GM19239 (cell line): ENCODE measurements at places on chromosomes 5 and 9.

DNA sequence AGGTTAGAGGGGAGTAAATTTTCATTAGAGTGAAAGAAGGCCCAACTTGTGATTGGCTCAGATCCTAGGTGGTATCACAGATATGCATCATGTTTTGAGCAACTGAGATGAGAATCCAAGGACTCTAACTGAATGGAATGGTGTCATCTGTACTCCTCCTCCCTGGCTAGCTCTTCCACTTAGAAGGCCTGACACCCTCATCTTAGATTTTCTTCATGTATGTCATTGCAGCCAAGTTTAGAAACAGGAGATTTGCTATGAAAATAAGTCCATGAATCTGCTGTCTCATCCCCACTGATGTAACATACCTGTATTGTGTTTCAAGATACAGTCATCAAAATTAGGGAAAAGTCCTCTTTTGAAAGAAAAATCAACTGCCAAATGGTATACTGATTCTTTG, 54.4 kb downstream of the ITGA1 start:
- no peak for DNase-seq

- DNase-seq = no peak
These were observed 55.6 kb downstream of the SETX start for GRCh38 chr9:132299221-132299620.

DNA sequence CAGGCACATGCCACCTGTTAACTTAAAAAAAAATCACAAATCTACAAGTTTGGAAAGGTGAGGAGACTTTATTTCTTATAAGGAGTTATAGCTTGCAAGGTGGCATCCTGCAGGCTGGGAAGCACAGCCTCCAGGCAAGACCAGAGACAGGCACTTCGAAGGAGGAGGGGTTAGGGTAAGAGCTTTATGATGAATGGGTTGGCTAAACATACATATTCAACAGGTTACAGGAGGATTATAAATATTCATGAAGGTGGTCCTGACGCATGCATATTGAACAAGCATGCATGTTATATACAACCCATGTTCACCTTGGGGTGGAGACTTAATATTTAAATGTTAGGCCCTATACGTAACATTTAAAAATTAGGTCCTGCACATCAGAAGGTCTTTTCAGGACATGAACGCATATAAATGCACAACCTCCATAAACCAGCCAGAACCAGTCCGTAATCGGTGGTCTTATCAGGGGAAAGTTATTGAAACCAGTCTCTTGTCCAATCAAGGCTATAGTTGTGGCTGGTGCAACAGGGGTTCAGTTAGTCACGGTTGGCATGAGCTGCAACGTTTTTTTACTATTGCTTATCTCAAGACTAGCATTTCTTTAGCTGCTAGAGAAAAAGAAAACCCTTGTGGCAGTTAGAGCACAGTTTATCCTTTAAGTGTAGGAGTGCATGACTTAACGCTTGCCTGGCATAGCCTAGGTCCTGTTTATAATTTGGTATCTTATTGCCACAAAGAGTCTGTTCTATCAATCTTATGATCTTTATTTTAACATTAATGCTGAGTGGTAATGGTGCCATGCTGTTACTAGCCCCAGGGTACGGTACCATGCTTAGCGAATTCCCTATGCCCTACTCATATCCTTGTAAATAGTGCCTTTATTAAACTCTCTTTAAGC, 72.7 kb downstream of the C9orf57 start:
- no peak for DNase-seq

DNA sequence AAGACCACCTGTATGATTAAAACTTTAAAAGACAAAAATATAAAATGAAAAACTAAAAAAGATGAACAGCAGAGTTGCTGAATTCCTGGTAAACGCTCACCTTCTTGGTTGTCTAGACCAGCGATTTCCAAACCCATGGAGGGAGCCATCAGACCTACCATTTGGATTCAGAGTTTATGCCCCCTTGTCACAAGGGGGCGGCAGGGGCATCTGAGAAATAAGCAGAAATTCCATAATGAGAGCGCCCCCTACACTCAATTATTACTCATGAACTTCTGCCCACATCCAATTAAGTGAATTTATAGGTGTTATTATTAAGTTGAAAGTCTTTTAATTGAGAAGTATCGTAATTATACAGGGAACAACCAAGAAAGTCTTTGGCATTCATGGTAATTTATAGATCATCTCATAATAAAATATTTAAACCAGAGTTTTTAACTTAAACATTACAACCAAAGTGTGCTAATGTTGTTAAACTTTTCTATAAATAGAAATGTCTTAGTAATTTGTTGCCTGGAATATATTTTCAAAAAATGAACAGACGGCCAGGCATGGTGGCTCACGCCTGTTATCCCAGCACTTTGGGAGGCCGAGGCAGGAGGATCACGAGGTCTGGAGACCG, 35.2 kb upstream of the SPATA31C2 start:
- DNase-seq = no peak

DNA sequence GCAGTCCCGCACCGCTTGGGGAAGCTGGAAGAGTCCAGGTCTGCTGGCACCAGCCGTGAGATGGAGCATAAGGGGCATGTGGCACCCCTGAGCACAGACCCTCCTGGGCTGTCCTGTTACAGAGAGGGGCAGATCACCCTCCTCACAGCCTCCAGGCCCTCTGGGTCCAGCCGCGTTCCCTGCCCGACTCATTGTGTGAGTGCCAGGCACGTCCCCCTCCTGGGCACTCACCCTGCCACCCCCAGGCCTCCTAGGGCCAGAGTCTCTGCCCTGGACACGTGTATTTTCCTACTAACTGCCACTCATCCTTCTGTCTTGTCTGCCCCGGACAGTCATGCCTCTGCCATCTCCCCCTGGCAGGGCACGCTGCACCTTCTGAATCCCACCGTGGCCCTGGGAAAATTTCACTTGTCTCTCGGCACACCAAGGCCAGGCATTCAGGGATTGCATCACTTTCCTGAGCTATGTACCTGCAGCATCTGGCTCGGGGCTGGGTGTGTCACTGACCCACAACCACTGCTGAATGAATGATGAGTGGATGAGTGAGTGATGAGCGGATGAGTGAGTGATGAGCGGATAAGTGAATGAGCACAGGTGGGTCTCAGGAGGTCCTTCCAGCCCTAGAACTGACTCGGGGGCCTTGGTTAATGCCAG, 21.5 kb upstream of the FCN1 start:
- no peak for DNase-seq

GRCh38 chr9:116646661-116647514, 40.2 kb upstream of the TRIM32 start:
- DNase-seq = no peak

DNA sequence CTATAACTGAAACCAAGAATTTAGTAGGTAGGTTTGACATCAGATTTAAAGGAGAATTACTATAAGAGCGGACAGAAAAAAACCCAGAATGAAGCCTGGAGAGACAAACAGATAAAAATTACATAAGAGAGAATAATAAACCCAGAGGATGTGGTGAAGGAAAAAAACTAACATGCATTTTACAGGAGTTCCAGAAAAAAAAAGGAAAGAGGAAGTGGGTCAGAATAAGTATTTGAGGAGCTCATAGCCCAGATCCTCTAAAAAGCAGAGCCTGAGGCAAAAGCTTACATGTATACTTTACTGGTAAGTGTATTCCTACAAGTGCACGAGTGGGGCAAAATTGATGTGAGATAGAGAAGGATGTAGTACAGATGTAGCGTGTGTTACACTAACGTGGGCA, 43.1 kb upstream of the NAA35 start:
- DNase-seq = no peak

- no peak for DNase-seq
These were observed 173.3 kb downstream of the TRIO start for GRCh38 chr5:14316471-14316870.

GRCh38 chr9:5939530-5939929, 48.8 kb downstream of the MLANA start:
- no peak for DNase-seq

DNA sequence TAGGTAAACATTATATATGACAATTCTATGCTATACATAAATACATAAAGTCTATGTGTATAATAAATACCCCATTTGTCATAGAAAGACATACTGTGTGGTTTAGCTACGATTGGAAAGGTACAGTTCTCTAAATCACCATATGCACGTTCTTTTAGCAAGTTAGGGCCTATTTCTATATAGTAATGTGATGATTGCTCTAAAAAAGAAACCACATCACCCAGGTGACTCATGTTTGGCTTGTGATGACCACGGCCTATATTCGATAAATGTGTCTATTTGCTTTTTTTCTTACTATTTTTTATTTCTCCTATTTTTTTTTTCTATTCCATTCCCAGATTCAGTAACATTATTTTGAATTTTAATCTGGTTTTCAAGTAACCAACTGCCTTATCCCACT, 34.7 kb downstream of the RETREG1 start:
- DNase-seq = no peak

GRCh38 chr5:94595281-94595840, 23.0 kb downstream of the KIAA0825 start:
- DNase-seq = no peak

DNA sequence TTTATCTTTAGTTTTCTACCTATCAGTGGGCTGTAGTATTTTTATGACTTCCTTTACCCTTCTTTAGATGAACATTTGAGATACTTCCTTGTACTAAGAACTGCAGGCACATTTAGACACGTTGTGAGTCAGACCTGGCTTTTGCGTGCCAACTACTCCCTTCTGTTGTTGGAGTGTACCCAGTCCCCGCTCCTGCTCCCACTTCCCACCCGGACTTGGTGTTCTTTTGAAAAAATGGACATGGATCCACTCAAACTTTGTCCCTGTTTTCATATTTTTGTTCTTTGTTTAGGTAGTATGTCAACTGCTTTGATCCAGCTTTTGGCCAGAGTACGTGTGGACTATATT, 60.7 kb downstream of the PARP8 start:
- no peak for DNase-seq

GRCh38 chr9:14452539-14452938, 138.6 kb upstream of the NFIB start:
- no peak for DNase-seq

DNA sequence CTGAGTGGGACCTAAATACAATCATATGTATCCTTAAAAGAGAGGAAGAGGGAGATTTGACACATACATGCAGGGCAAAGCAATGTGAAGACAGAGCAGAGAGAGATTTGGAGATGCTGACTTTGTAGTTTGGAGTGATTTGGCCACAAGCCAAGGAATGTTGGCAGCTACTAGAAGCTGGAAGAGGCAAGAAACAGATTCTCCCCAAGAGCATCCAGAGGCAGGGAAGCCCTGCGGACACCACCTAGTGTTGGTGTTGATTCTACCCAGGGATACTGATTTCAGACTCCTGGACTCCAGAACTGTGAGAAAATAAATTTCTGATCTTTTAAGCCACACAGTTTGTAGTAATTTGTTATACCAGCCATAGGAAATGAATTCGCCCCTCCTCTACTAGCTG, 64.9 kb upstream of the OSMR start:
- no peak for DNase-seq

GRCh38 chr9:105993921-105994715, 299.8 kb downstream of the TMEM38B start:
- no peak for DNase-seq

DNA sequence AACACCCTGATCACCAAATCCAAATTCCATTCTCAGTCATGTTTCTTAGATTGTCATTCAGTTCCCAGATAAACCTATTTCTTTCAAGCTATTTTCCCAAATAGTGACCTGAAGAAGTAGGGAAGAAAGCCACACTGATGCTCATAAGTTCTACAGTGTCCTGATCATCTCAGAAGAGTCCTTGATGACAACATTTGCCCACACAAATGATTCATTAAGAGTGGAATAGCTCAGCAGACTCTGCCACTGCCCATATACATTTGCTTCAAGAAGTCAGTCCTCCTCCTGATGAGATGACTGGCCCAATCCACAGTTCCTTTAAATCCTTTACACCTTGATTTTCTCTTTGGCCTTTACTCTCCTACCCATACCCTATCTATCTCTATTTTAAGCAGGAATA, 283.7 kb upstream of the NR4A3 start:
- DNase-seq = no peak

GRCh38 chr5:139649082-139649991, 1.2 kb downstream of the CXXC5 start:
- DNase-seq = no peak

DNA sequence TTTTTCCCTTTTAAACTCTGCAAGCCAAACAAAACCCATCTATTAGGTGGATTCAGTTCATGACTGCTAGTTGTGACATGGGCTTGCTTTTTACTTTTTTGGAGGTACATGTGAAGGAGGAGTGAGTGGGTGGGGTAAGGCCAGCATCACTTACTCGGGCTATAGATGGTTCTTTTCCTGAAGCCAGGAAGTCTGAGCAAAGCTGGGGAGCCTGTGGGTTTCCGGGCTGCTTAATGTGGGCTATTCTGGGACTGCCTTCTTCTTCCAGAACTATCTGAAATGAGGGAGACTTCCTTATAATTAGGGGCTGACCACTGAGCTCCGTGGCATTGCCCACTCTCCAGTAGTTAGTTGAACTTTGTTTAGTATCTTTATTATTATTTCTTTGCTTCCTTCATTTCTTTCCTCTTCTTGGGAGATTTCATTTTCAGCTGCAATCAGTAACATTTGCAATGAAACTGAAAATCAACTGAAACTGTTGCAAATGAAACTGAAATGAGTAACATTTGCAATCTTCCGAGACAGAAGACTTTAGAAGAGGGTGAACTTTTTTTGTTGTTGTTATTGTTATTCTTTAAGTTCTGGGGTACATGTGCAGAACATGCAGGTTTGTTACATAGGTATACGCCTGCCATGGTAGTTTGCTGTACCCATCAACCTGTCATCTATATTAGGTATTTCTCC, 204.9 kb downstream of the LRRC70 start:
- DNase-seq = no peak

DNA sequence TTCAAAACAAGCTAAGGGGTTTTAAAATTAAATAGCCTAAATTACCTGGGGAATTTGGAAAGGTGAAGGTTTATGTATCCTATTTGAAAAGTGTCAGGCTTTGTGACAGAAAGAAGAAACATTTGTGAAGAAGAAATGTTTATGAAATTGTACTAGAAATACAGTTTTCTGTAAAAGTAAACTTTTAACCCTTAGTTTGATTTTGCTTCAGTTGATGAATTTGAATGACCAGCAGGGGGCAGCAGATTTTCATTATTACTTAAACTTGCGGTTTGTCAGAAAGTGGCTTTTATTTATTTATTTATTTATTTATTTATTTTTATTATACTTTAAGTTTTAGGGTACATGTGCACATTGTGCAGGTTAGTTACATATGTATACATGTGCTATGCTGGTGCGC, 58.1 kb downstream of the NNT start:
- no peak for DNase-seq
